ENCODE measurements at places on chromosomes 16 and 17.

GRCh38 chr17:5838661-5839300 is 231.4 kb upstream of the WSCD1 start:
- DNase-seq: no peak

DNA sequence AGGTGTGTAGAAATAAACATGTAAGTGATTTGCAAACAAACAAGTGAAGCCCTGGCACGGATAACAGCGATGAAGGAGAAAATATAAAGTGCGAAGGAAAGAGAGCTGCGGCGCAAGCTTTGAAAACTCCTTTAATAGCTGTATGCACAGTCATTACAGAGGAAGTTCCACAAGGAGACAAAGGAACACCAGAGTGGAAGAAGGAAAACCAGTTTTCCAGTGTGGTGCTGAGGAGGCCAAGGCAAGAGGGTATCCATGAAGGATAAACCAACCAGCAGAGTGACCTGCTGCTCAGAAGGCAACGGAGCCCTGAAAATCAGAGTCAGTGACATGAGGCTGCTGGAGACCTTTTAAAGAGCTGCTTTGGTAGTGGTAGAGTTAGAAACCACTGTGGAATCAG is 24.4 kb downstream of the METTL16 start:
- DNase-seq: no peak

GRCh38 chr16:28846933-28847273 is 755 bp upstream of the TUFM start:
- peak; percentile 35 for DNase-seq

DNA sequence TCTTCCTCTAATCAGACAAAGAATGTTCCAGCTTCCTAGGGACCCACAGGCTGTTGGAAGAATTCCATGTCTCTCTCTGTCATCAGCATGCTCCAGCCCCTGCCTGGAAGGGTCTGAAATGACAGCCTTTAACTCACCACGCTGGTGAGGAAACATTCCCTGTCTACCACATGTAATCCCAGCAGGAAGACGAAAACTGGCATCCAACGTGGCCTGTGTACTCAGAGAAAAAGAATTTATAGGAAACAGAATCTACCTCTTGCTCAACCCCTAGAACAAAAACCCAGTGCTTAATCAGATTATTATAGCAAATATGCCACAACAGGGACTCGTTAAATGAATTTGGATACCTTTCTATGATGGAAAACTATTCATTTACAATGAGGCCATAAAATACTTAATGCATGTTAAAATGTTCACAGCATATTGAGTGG is 147.3 kb upstream of the FOXF1 start:
- DNase-seq: peak; percentile 99

GRCh38 chr17:37214416-37214815 is 161.4 kb upstream of the C17orf78 start:
- no peak for DNase-seq

DNA sequence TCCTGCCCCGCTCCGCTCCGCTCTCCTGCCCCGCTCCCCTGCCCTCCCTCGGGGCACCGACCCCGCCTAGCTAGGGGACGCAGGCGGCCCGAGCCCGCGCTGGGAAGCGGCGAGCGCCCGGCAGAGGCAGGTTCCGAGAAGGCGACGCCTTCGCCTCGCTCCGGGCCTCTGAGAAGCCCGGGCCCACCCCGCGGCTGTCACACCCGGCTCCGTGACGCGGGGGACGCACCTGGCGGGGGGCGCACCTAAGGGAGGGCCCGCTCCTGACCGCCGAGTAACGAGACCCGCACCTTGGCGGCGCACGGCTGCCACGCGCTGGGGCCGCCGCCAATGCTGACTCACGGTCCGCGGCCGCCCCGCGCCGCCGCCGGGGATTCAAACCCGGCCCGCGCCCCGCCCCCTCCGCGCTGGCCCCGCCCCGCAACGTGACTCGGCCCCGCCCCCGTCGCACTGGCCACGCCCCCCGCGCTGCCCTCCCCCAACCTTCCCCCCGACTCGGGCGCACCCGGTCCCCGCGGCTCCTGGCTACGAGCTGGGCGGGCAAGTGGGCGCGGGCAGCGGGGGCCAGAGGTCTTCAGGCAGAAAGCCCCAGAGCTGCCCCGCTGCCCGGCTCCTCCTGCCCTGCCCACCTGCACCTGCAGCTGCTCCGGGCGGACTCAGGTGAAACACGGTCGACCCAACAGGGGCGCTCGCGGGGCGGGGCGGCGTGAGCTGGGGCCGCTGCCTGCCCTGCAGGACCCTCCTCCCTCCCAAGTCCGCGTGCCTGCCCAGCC is 27.8 kb downstream of the GNPTG start:
- DNase-seq: peak; percentile 66

- no peak for DNase-seq
Measured at GRCh38 chr17:56314026-56314425, 160.8 kb downstream of the ANKFN1 start.

DNA sequence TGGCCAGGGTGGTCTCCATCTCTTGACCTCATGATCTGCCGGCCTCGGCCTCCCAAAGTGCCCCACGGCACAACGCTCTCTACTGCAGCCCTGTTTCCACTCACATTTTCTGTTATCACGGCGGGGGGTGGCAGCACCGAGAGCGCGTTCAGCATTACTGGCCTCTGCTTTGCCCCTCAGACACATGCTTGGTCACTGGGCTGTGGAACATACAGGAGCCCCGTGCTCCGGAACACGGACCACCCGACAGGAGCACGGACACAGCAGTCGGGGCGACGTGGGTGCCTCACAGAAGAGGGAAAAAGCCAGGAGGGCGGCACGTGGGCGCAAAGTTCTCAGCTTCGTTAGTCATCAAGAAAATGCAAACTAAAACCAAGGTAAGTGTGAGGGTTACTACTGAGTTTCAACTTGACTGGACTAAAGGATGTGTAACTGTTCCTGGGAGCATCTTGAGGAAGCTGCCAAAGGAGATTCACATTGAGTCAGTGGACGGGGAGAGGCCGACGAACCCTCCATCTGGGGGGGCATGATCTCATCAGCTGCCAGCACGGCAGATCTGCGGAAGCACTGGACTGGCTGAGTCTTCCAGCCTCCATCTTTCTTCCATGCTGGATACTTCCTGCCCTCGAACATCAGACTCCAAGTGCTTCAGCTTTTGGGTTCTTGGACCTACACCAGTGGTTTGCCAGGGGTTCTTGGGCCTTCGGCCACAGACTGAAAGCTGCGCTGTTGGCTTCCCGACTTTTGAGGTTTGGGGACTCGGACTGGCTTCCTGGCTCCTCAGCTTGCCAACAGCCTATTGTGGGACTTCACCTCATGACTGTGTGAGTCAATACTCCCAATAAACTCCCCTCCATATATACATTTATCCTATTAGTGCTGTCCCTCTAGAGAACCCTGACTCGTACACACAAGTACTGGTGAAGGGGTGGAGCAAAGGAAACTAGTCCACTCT is 106.8 kb downstream of the ZNF778 start:
- peak; percentile 87 for DNase-seq

- DNase-seq: no peak
Measured at GRCh38 chr17:55778389-55779118, 27.7 kb downstream of the PCTP start.

DNA sequence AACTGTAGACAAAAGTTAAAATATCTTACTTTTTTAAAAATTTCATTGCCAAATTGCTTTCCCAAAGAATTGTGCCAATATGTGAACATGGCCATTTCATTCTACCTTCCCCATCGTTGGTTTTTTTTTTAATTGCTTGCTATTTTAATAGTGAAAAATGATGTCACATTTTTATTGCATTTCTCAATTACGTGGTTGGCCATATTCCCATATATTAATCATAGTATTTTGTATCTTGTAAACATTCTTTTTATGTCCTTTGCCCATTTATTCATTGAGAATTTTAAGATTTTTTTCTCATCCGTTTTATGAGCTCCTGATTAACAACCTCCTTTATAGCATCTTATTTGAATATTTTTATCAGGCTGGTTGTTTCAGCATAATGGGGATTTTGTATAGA is 7.2 kb downstream of the OMG start:
- DNase-seq: peak; percentile 50

DNA sequence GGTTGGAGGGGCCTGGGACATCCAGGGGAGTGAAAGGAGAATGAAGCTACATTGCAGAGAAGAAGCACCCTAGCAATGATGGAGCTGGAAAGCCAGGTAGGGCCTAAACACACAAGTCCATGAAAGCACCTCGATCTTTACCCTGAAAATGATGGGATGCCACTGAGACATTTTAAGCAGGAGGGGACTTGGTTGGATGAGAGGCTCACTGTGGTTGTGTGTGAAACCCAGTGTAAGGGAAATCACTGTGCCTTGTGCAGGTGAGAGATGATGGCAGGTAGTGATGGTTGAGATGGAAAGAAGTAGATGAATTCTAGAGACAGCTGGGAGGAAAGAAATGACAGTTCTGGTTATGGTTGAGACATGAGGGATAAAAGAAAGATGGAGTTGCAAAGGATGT is 132.9 kb upstream of the CACNG3 start:
- no peak for DNase-seq

- no peak for DNase-seq
Measured at GRCh38 chr16:35492225-35492624, 2032.8 kb downstream of the TP53TG3F start.

GRCh38 chr16:87499189-87499486 is 6.3 kb upstream of the ZCCHC14 start:
- DNase-seq: peak; percentile 87

GRCh38 chr16:24848065-24848464 is 2.3 kb downstream of the SLC5A11 start:
- peak; percentile 77 for DNase-seq

GRCh38 chr17:41917679-41918313 is 955 bp downstream of the ACLY start:
- peak; percentile 56 for DNase-seq

Measured in EH (cell line).